ENCODE measurements at places on chromosomes 4 and X. TPM values are rescaled to one million over a fixed set of nuclear protein-coding genes. Genes with fewer than 3 reads are reported as not detected.

The PNMA6A gene
- total RNA-seq, result 0.14 TPM

The GABRQ gene
- 9.1 TPM for total RNA-seq

The SYNPO2 gene
- 131 TPM for total RNA-seq

The OPN1MW3 gene
- total RNA-seq, result not detected

DNA sequence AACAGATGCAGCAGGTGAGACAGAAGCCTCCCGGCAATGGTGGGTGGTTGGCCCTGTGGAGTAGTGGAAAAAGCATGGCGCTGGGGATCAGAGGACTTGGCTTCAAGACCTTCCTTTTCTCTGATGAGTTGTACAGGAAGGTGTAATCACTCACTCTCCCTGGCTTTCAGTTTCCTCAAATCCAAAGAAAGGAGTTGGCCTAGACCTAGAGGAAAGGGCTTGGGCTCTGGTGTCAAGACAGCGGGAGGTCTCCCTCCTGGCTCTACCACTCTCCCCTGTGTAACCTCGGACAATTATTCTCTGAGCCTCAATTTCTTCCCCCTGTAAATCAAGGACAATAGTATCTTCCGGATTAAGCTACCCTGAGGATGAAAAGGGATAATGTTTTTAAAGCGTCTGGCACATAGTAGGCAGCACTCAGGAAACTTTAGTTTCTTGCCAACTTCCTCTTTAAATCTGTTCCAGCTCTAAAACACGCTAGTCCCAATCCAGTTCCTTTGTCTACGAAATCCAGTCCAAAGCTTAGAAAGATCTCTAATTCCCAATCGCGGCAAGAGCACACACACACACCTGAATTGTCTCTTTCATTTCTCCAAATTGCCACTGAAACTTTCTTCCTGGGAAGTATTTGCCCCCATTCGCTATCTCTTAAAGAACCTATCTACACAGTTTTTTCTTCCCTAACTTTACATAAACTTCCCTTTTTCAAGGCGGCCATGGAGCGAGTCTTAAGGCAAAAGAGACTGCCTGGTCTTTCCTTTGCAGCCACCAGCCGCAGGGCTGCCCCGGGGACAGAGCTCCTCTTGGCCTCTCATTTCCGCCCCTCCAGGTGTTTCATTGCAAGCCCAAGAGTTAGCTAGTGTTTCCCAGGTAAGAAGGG lies 29.9 kb upstream of the GPC4 start:
- H3K27ac ChIP-seq, result no peak overlapping the region
- H3K4me3 ChIP-seq, result no peak overlapping the region
- H3K27me3 ChIP-seq, result no peaks in the 10 kb centered on the region
- H3K4me1 ChIP-seq, result no peaks in the 10 kb centered on the region

GRCh38 chr4:41214825-41215146 lies 444 bp upstream of the APBB2 start:
- peak overlapping the region; percentile 49 for H3K27ac ChIP-seq
- H3K4me1 ChIP-seq, result peaks cover 2% of the 10 kb centered on the region
- DNase-seq, result no peak
- no peaks in the 10 kb centered on the region for H3K36me3 ChIP-seq

DNA sequence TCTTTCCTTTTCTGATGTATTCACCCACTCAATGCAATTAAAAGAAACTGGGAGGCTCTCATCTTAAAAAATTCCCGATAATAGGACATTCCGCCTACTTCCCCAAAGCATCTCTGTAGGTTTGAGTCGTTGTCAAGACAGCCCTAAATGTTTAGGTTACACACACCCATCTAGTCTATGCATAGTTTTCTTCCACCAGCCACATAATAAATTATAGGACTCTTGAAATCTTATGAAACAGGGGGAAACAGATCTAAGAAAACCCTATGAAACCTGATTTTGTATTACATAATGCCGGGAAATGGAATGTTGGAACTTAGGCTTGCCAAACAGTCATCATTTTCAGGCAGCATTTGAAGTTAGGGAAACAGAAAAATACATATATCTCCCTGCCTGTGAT lies 150.0 kb downstream of the PRKX start:
- no peak overlapping the region for H3K4me3 ChIP-seq
- no peaks in the 10 kb centered on the region for H3K4me1 ChIP-seq
- H3K27me3 ChIP-seq, result no peaks in the 10 kb centered on the region
- H3K36me3 ChIP-seq, result no peaks in the 10 kb centered on the region

DNA sequence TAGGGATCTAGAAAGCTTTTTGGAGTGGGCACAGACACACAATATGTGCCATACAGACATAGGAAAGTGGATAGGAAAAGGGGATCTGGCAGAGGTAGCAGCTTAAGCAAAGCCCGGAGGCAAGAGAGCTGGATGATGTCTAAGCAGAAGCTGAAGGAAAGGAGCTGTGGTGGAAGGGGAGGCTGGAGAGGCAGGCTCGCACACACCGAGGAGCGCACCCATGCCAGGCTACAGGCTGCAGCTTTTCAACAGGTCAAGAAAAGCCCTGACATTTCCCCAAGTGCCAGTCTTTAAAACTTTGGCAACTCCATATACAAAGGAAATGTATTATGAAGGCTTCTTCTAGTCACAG lies 67.4 kb downstream of the SOWAHB start:
- no peaks in the 10 kb centered on the region for H3K36me3 ChIP-seq
- DNase-seq, result no peak
- no peaks in the 10 kb centered on the region for H3K27me3 ChIP-seq
- H3K27ac ChIP-seq, result peak overlapping the region; percentile 61
- no peaks in the 10 kb centered on the region for H3K4me1 ChIP-seq

- no peak overlapping the region for H3K27ac ChIP-seq
- no peaks in the 10 kb centered on the region for H3K27me3 ChIP-seq
- no peak overlapping the region for H3K4me3 ChIP-seq
Measured at GRCh38 chr4:25154594-25155265, 5.5 kb downstream of the SEPSECS start.

DNA sequence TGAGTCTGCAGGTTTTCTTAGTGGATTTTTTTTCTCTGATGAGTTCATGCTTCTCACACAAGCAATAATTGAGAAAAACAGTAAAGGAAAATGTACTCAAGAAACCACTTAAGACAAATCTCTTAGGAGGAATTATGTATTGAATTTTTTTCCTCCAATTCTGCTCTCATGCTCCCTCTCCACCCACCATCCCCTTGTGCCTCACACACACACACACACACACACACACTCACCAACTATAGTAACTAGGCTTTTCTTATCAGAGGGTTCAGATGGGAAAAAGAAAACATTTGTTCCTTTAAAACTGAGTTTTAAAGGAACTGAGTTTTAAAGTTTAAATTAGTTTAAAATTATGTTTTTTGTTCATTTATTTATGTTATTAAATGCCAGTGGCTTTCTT lies 47.0 kb upstream of the ANXA10 start:
- no peaks in the 10 kb centered on the region for H3K27me3 ChIP-seq
- H3K36me3 ChIP-seq, result no peaks in the 10 kb centered on the region
- H3K4me1 ChIP-seq, result no peaks in the 10 kb centered on the region
- no peak overlapping the region for H3K4me3 ChIP-seq
- DNase-seq, result no peak

DNA sequence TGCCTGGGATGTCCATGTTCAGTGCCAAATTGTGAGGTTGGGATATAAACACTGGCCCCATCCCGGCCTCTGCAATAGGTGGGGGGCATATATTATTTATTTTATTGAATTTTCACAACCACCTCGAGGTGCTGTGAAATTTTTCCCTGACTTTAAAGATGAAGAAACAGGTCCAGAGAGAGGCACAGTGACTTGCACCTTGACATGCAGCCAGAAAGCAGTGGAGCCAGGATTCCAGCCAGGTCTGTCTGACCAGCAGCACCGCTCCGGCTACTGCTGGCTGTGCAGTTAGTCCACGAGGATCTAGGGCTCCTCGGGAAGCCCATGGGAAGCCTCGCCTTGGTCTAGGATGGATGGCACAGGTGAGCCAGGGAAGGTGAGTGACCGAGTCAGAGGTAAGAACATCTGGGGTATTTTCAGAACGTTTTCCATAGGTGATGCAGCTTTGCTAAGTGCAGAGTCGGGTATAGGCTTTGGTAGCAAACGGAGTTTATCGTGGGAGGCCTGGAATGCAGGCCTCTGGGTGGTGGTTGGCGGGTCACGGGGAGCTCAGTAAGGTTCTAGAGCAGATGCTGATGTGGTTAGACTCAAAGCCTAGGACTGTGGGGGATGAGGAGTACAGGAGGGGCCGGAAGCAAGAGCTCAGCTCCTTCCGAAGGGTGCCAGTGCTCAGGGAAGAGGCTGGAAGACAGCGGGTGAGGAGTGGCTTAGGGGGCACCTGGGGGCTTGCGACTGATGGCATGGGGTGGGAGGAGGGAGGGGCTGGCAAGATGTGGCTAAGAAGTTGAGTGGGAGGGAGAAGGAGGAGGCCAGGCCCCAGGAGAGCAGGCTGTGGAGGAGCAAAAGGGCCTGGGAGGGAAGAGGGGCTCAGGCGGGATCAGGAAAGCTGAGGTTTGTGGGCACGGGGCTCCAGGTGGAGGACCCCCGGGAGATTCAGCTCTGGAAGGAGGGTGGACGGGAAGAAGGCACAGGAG lies 107.7 kb upstream of the LRPAP1 start:
- no peaks in the 10 kb centered on the region for H3K36me3 ChIP-seq
- peaks cover 3% of the 10 kb centered on the region for H3K4me1 ChIP-seq
- DNase-seq, result peak; percentile 25
- no peak overlapping the region for H3K4me3 ChIP-seq
- H3K27me3 ChIP-seq, result no peaks in the 10 kb centered on the region

- no peaks in the 10 kb centered on the region for H3K4me1 ChIP-seq
- DNase-seq, result no peak
- H3K27me3 ChIP-seq, result no peaks in the 10 kb centered on the region
- H3K27ac ChIP-seq, result no peak overlapping the region
- no peaks in the 10 kb centered on the region for H3K36me3 ChIP-seq
- no peak overlapping the region for H3K4me3 ChIP-seq
Measured at GRCh38 chr4:136002316-136002715, 1530.0 kb downstream of the PCDH18 start.

DNA sequence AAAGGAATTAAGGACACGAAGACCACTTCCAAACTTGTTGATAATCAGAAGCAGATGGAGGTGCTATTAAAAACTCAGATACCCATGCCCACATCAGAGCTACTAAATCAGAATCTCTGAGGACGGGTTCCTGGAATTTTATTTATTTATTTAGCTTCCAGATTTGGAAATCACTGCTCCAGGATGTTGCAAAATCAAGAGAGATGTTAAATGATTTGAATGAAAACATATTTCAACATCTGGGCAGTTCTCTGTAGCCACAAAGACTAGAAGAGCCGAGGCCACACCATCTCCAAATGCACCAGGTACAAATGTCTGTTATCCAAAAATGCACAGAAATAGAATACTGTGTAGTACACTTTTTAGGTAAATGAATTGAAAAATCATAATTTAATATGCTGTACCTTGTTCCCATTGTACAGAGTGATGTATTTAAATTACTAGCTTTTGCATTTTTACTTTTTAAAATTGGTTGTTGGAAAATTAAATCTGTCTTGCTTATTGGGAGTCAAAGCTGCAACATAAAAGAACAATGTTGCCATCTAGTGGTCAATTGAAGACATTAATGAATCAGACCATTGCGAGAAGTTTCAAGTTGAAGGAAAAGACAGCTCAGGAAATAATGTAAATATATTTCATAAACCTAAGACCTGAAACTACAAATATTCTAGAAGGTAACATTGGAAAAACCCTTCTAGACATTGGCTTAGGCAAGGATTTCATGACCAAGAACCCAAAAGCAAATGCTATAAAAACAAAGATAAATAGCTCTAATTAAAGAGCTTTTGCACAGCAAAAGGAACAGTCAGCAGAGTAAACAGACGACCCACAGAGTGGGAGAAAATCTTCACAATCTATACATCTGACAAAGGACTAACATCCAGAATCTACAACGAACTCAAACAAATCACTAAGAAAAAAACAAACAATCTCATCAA lies 151.3 kb upstream of the TTC29 start:
- no peaks in the 10 kb centered on the region for H3K36me3 ChIP-seq
- H3K27ac ChIP-seq, result no peak overlapping the region
- no peaks in the 10 kb centered on the region for H3K27me3 ChIP-seq
- H3K4me3 ChIP-seq, result no peak overlapping the region

GRCh38 chr4:144291164-144291563 lies 150.6 kb upstream of the GYPA start:
- no peaks in the 10 kb centered on the region for H3K27me3 ChIP-seq
- no peak overlapping the region for H3K4me3 ChIP-seq
- H3K4me1 ChIP-seq, result no peaks in the 10 kb centered on the region
- DNase-seq, result no peak
- no peaks in the 10 kb centered on the region for H3K36me3 ChIP-seq

GRCh38 chr4:67436742-67437141 lies 108.6 kb downstream of the CENPC start:
- H3K27ac ChIP-seq, result no peak overlapping the region
- H3K4me1 ChIP-seq, result no peaks in the 10 kb centered on the region

DNA sequence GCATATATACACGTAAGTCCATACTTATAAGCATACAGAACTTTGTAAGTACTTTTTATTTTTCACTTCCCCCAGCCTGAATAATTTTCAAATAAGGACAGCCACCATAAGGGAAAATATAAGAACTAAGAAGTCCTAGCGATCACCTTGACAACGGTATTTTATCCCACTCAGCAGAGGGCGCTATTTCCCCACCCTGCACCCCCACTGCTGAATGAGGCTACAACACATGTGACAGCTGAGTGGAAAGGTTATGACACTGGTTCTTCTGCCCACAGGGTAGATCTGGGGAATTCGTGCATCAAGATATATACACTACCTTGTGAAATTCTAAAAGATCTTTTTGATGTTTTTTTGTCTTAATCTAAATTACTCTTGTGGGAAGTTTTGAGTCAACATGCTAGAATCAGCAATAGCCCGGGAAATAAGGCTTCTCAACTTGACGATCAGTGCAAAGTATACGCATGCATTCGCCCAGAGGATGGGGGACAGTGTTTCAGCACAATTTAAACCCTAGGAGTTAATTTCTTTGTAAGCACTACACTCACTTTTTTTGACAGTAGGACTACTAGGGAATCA lies 151.5 kb downstream of the CORIN start:
- H3K4me1 ChIP-seq, result no peaks in the 10 kb centered on the region
- DNase-seq, result peak; percentile 26
- no peak overlapping the region for H3K27ac ChIP-seq
- H3K36me3 ChIP-seq, result no peaks in the 10 kb centered on the region

- H3K36me3 ChIP-seq, result no peaks in the 10 kb centered on the region
- DNase-seq, result no peak
- no peak overlapping the region for H3K4me3 ChIP-seq
Measured at GRCh38 chr4:61501812-61502211, 301.7 kb downstream of the ADGRL3 start.

DNA sequence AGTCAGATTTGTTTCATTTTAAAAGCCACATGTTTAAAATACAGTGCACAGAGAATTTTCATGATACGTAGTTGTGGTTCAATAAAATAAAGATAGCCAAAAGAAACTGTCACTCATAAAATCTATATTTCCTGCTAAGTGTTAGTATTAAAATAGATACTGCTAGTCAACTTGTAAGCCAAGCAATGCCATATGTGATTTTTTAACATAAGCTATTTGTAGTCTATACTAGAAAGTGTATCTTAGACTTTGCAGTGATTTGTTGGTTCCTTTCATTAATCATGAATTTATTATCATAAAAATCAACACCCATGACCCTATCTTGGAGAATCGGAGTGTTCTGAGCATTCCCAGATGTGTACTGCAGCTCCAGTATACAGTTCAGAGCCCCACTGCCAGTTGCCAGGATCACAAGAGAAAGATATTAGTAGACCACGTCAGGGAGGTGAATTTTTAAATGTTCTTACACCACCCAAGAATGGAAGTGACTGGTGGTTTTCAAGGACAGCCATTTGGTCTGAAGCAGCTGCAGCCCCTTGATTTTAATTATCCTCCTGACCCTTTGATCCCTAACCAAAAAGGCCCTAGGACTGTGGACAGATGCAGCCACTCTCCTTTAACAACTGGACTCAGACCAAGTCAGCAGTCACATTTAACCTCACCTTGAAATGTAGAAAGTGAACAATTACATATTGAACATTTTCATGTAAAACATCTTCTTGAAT lies 163.1 kb downstream of the PALLD start:
- no peaks in the 10 kb centered on the region for H3K36me3 ChIP-seq
- DNase-seq, result no peak
- H3K4me1 ChIP-seq, result no peaks in the 10 kb centered on the region
- no peaks in the 10 kb centered on the region for H3K27me3 ChIP-seq
- no peak overlapping the region for H3K27ac ChIP-seq
- H3K4me3 ChIP-seq, result no peak overlapping the region
